CD4-positive, alpha-beta T cell treated with Interleukin-17A for 4 hours (primary cell): ENCODE measurements at places on chromosomes 7 and 10.

GRCh38 chr7:141915565-141915964 is 634 bp upstream of the OR9A4 start:
- no peak for DNase-seq

DNA sequence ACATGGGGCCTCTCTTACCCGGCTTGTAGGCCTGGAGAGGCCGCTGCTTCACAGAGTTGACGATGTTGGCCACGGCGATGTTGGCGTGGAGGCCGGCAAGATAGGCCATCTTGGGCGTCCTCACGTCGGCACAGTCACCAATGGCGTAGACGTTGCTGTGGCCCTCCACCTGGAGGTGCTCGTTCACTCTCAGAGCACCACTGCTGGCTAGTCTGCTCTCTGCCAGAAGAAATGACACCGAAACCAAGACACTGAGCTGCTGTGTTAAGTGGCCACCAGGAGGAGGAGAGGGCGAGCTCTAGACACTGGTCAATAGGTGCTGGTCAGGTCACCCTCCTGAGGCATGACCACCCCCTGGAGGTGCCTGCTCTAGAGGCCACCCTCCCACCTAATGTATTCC is 17.7 kb downstream of the AIFM2 start:
- DNase-seq: no peak

GRCh38 chr10:127872011-127872761 is 20.6 kb downstream of the CLRN3 start:
- DNase-seq: no peak

- DNase-seq: no peak
These were observed 57.5 kb upstream of the CHCHD3 start for GRCh38 chr7:133139350-133139749.

DNA sequence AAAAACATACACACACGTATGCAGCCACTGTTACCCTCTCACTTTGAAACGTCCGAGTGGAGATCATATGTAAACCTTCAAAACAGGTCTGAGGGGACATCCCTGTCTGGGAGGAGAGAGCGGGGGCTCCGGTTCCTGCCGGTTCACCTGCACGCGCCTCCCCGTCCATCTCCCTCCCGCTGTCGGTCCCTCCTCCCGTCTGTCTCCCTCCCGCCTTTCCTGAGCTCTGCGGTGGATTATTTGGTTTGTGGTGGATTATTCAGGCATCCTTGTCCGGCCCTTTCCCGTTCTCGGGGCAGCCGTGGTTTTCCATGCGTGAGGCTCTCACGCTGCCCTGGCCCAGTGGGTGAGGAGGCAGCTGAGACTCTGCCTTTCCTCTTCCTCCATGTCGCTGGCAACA is 59.8 kb downstream of the NKX6-2 start:
- DNase-seq: no peak
